HepG2 (cell line): ENCODE measurements at places on chromosomes 16 and 17. TPM values are rescaled to one million over a fixed set of nuclear protein-coding genes. Genes with fewer than 3 reads are reported as not detected.

GRCh38 chr16:29148867-29149272, 164.0 kb downstream of the LAT start:
- DNase-seq, result no peak

DNA sequence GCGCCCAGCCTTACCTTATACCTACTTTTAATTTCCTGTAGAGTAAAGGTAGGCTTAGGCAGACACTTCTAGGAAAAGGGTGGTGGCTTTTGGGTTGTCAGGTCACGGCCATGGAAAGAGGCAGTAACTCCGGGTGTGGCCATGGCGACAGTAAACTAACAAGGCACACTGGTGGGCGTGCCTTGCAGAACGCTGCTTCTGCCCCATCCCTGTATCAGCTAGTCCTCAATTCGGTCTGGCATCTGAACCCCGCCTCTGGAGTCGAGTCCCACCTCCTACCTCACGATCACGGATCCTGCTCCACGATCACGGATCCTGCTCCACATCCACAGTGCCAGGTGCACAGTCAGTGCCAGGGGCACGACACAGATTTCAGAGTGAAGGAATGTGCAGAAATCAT, 5.6 kb downstream of the ADCY9 start:
- peak; percentile 59 for DNase-seq

GRCh38 chr16:74868501-74868900, 93.9 kb upstream of the FA2H start:
- peak; percentile 76 for DNase-seq

PLXDC1 gene
- total RNA-seq, result not detected in 2 replicates

NXPH3 gene
- 0.04 and 0.08 TPM in 2 replicates for total RNA-seq

PSMC3IP gene
- 20.1 and 22.4 TPM in 2 replicates for total RNA-seq
